ENCODE measurements at places on chromosomes 11 and 22.

GRCh38 chr22:41636467-41636866, 15.4 kb downstream of the XRCC6 start:
- DNase-seq = no peak

- DNase-seq = no peak
These were observed 1183.6 kb downstream of the BRD1 start for GRCh38 chr22:48644108-48644507.

DNA sequence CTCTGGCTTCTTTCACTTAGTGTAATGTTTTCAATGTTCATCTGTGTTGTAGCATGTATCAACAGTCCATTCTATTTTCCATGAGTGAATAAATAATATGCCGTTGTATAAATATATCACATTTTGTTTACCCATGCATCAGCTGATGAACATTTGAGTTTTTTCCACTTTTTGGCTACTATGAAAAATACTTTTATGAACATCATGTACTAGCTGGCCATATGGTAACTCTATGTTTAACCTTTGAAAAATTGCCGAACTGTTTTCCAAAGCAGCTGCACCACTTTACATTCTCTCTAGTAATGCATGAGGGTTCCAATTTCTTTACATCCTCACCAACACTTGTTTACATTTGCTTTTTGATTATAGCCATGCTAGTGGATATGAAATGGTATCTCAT, 59.8 kb upstream of the FAR1 start:
- DNase-seq = no peak

DNA sequence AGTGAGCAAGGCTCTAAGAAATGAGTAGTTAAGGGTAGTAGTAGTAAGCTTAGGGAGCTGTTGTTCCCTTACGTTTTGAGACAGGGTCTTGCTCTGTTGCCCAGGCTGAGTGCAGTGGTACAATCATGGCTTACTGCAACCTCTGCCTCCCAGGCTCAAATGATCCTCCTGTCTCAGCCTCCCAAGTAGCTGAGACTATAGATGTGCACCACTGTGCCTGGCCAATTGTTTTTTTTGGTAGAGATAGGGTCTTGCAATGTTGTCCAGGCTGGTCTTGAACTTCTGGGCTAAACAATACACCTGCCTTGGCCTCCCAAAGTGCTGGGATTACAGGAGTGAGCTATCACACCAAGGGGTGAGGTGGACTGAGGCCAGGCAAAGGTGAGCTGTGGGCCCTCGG, 10.0 kb downstream of the SMIM38 start:
- no peak for DNase-seq

DNA sequence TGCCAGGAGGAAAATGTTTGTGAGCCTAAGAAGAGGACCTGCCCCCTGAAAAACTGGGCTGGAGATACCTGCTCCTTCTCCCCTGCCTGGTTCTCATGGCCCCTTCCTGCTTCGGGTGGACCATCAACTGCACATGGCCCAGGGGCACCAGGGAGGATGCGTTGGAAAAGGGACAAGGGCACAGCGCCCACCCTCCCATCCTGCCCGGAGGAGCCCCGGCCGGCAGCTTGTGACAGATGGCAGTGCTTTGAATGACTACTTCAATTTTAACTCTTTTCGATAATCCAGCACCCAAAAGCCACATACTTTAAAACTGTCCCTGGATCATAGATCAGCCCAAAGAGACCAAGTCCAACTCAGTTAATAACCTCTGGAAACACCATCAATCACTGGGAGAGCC, 135.8 kb upstream of the NECTIN1 start:
- no peak for DNase-seq

DNA sequence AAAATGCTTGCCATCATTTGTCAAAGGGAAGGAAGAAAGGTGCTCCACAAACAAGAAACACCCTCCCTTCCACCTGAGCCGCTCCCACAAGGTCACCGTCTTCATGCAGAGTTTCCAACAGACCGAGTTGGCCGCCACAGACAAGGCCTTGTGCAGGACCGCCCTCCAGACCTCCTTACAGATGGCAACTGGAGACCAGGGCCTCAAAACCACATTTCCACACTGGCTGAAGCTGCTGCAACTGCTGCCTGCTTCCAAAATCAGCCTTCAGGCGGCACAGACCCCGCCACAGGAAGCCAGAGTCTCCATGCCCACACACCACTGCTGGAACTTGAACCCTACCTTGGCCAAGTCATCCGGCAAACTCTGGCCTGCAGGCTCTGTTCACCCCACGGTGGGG, 6.3 kb downstream of the DEAF1 start:
- DNase-seq = no peak

DNA sequence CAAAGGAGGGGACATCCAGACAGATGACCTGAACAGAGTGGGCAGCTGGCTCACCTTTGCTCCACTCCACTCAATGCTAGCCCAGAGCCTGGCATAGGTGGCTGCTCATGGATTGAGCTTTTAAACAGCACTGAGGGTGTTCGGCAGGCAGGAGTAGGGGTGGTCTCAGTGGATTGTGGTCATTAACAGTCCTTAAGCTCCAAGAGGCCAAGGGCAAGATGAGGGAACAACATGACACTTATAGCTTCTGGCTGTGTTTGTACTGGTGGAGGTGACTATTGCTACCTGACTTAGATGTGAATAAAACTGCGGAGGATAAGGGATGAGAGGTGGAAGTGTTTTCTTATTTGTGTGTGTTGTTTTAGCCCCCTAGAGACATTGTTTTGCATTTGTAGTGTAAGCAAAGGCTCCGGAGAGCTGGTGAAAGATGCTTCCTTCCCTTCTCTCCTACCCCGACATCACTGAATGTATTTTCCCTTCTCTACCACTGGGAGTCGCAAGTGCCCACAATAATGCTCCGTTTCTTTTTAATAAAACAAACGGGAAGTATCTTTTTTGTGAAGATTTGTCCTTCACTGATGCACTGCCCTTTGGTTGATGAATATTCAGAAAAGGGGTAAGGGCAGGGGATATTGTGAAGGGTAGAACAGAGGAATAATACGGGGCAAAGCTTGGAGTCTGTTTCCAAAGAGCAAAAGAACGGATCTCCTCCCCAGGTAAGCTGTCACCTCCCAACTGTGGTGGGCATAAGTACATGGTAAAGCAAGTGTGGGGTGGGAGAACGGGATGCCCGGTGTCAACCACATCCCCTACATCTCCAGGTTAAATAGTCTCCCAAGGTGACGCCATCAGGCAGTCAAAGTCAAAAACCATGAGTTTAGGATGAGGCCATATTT, 27.5 kb upstream of the MTNR1B start:
- no peak for DNase-seq

- no peak for DNase-seq
These were observed 56.0 kb upstream of the APOA1 start for GRCh38 chr11:116893437-116893836.

- no peak for DNase-seq
These were observed 44.6 kb downstream of the COPB1 start for GRCh38 chr11:14454861-14455632.

- DNase-seq = no peak
These were observed 33.6 kb downstream of the MACROD1 start for GRCh38 chr11:64132191-64132771.

- DNase-seq = peak; percentile 69
These were observed at the start of gene HMOX1 for GRCh38 chr22:35380537-35381423. Gene HMOX1, plus strand, starts transcription at chr22:35381096. Its CDS starts 78 bp downstream, at chr22:35381174.

GRCh38 chr11:70415191-70415590, 16.9 kb downstream of the CTTN start:
- DNase-seq = no peak

- no peak for DNase-seq
These were observed 41.8 kb downstream of the MAP6 start for GRCh38 chr11:75626889-75627529.

- DNase-seq = no peak
These were observed 2.0 kb upstream of the TP53I11 start for GRCh38 chr11:44952500-44953260.

DNA sequence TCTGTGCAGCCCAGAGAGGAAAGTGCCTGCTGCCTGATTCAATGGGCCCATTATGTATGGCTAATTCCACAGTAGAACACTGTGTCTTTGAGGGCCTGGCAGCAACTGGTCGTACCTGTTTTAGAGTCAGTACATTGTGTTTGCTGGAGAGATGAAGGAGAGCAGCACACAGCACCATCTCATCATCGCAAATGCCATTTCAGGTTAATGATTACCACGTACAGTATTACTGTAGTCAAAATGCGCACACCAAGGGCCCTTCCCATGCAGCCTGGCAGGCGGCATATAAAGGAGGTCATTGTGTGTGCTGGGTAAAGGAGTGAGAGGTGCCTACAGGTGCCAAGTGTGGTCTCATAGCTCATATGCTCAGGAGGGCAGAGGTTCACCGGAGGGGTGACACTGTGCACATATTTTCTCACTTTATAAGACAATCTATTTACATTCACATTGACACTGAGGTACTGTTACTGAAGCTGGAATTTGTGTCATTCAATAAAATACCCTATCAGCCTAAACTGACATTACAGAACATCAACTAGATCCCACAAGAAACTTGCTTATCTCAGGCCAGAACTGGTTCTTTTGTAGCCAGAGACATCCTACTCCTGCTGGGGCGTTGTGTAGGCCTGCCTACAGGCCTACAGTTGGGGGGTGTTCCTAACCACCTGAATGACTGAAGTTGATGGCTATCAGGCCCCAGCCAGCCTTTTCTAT, 90.4 kb downstream of the APIP start:
- DNase-seq = no peak

- DNase-seq = no peak
These were observed 94.0 kb downstream of the NTM start for GRCh38 chr11:131464461-131464860.

DNA sequence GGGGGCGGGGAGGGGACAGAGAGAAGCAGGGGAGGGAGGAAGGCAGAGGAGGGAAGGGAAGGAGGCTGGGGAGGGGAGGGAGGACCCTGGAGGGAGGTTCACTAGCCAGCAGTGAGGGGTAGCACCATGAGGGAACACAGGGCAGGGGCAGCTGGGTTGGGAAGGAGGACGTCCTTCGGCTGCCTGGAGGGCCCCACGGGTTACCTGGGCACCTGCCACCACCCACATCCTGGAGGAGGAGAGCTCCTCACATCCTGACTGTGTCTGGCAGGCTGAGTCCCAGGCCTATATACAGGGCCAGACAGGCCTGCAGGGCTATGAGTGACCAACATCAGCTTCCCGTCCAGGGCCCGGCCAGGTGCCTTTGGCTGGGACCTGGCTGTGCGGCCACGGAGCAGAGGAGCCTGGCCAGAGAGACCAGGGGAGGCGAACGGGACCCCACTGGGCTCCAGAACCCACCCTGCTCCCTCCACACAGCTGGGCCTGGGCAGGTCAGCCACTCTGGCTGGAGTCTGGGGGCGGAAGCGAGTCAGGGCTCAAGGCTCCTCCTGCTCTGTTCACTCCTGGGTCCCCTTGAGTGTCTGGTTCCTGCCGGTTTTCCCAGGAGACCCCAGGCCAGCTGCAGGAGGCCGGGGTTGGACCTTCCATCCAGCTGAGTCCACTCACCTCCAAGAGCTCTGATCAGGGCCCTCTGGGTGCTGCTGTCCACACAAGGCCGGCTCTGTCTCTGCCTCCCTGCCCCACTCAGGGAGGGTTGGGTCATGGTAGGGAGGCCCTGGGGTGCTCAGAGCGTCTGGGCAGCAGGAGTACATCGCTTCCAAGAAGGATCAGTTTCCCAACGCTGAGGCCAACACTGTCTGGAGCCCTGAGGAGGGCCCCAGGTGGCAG, 677.7 kb downstream of the BRD1 start:
- DNase-seq = no peak

DNA sequence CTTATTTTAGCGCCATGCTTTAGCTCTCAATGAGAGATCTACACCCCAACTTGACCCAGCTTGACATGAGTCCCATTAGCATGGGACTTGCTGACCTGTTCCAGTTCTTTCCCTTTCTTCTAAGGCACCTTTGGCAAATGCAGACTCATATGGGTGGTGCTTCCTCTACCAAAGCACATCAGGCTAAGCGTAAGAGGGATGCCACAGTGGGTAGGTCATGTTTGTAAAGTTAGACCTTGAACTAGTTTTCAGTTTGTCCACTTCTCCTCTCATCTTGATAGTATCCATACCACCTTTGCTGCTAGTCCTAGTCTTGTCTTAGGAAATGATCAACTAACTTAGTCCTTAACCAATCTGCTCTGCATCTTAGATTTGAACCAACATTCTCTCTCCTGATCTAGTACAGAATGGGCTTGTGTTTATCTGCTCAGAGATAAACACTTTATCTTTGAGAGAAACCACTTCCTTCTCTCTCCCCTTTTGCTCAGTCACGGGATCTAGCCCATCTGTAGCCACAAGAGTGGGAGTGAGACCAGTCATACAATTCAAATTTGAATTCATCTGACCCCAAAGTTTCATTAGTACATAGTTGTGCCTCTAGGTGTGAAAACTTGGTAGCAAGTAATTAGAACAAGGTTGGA, 72.1 kb upstream of the CD44 start:
- no peak for DNase-seq

- DNase-seq = no peak
These were observed 203.1 kb upstream of the BLID start for GRCh38 chr11:122319085-122319484.

DNA sequence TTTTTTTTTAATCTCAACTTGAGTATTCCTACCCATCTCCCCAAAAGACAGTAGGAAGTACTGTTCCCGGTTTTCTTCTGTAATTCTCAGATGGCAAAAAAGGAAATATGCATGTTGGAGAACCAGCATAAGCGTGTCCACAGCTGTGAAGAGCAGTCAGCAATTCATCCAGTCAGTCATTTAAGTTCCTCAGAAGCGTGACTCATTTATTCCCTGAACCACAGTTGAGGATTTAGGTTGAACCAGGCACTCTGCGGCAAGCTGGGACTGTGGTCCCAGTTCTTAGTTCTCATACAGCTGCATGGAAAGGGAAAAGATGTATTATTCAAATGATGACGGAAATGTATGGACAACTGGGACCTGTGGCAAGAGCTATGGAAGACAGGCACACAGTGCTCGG, 61.0 kb upstream of the MYO18B start:
- no peak for DNase-seq

DNA sequence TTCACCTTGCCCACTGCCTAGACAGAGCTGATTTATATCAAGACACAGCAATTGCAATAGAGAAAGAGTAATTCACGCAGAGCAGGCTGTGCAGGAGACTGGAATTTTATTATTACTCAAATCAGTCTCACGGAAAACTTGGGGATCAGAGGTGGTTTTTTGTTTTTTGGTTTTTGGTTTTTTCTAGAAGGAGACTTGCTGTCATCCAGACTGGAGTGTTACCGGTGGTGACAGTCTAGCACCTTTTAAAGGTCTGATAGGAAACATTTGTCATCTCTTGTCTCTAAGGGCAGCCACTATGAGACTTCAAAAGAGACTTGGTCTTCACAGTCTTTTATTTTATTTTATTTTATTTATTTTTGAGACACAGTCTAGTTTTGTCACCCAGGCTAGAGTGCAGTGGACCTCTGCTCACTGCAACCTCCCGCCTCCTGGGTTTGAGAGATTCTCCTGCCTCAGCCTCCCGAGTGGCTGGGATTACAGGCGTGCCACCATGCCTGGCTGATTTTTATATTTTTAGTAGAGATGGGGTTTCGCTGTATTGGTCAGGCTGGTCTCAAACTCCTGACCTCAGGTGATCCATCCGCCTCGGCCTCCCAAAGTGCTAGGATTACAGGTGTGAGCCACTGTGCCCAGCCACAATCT, 19.1 kb downstream of the APOBEC3H start:
- DNase-seq = no peak

DNA sequence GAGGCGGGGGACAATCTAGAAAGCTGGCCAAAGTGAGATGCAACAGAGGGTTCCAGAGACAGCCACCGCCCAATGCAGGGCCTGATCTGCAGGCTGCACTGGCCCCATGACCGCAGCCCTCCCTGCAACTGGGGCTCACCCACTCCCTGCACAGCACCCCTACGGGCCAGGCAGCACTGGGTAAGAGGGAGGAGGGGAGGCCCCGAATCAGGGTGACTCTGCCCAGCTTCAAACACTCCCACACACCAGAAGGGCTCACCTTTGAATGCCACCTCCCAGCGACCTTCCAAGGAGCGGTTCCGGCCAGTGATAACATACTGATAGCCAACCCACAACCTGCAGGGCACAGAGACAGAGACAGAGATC, 59.3 kb downstream of the DGCR2 start:
- DNase-seq = no peak

Measured in activated B cell treated with CpG ODN at 0.5 μM for 24 hours (primary cell).